Pancreas (tissue), 10 donors: ENCODE measurements at places on chromosomes 16 and 17.
A peak's percentile ranks its signal among the peaks of the same experiment; 100 is the strongest.

DNA sequence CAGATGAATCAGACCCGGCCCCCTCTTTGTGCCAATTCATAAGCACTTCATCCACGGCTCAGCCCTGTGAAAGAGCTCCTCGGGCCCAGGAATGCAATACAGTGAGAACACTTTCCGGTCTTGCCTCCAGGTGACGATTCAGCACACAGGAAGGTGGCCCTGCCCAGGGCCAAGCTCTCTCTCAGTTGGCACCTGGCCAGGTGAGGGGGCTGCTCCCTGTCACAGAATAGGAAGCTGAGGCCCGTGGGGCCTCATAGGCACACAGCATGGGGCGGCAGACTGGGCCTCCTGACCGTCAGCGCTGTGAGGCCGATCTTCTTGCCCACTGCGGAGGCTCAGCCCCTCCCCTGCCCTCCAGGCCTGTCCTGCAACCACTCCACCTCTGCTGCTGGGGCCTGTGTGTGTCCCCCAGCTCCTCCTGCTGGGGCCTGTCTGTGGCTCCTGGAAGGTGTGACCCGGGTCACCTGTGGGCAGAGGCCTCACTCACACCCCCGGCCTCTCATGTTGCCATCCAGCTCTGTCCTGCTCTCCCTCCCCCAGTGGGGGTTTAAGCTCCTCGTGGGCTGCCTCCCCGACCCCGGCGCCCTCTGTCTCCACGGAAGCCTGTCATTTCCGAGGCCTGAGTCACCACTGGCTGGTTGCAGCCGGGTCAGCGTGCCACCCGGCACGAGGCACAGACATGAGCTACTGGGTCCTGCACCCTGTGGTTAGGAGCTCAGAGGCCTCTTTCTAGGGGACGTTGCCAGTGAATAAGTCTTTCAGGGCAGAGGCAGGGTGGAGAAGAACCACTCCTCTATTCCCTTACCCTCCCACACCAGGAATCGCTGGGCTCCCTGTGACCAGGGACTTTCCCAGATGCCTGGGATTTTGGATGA, 114.4 kb downstream of the SEC14L1 start:
- H3K36me3 ChIP-seq, result no peaks in the 10 kb centered on the region
- H3K27ac ChIP-seq, result peak overlapping the region; percentile 76
- no peak for DNase-seq
- H3K4me1 ChIP-seq, result no peaks in the 10 kb centered on the region
- H3K4me3 ChIP-seq, result no peak overlapping the region

DNA sequence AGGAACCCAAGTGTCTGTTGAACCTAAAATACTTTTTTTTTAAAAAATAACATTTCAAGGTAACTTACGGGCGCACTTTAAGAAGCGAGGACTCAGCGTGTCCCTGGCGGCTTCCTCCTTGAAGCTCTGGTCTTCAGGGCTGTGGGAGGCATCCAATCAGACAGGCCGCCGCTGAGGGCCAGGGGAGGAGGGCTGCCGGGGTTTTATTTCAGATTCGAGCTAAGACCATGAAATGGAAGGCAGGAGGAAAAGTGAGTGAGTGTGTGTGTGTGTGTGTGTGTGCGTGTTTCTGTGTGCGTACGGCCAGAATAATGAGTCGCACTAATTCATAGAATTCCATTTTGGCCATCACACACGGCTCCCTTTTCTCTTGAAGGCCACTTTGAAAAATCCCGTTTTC, 41.1 kb downstream of the C16orf78 start:
- no peaks in the 10 kb centered on the region for H3K4me1 ChIP-seq
- no peak overlapping the region for H3K27ac ChIP-seq
- H3K36me3 ChIP-seq, result no peaks in the 10 kb centered on the region

DNA sequence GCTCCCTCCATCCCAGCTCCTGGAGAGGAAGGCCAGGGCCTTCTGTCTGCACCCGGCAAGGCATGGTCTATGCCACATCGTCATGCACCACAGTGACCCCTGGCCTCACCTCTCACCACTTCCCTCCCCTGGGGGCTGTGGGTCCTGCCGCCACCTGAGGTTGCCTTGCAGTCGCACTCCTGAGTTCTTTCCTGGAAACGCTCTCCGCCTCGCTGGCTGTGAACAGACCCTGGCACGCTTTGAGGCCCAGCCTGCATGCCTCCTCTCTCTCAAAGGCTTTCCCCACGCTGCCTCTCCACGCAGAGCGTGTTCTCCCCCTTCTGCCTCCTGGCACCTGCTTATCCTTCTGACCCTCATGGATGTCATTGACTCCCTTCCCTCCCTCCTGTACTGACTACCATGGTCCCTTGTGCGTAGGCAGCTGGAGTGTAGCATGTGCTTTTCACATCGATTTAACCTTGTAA, 45.4 kb downstream of the SEC14L1 start:
- H3K4me3 ChIP-seq, result no peak overlapping the region
- H3K27ac ChIP-seq, result no peak overlapping the region
- H3K4me1 ChIP-seq, result peaks cover 6% of the 10 kb centered on the region
- DNase-seq, result no peak
- peaks cover 2% of the 10 kb centered on the region for H3K36me3 ChIP-seq

DNA sequence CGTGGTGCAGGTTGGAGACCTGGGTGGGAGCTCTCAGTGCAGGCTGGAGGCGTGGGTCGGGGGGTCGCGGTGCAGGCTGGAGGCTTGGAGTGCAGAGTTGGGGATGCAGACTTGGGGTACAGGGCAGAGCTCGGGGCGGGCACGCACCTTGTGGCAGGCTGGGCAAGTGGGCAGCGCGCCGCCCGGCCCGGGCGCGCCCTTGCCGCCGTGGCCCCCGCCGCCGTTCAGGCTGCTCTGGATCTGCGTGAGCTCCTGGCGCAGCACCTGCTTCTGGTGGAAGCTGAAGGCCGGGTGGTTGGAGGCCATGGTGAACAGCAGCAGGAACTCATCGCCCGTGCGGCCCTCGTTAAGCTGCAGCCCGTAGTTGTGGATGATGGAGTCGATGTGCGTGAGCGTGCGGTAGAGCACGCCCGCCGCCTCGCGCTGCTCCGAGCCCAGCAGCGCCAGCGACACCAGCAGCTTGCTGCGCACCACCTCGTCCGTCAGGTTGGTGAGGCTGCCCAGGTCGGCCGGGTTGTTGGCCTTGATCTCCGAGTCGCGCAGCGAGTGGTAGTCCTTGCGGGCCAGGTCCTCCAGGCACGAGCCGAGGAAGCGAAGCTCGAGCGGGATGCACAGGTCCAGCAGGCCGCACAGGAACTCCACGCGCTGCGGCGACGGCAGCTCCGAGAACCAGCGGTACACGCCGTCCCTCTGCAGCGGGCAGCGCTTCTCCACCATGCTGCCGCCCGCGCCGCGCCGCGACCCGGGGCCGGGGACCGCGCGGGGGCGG, 1.1 kb downstream of the ZCCHC14 start:
- H3K27me3 ChIP-seq, result no peaks in the 10 kb centered on the region
- H3K4me1 ChIP-seq, result peaks cover 25% of the 10 kb centered on the region
- H3K36me3 ChIP-seq, result no peaks in the 10 kb centered on the region
- H3K4me3 ChIP-seq, result peak overlapping the region; percentile 59

- H3K27ac ChIP-seq, result no peak overlapping the region
- no peaks in the 10 kb centered on the region for H3K27me3 ChIP-seq
- no peaks in the 10 kb centered on the region for H3K4me1 ChIP-seq
- H3K4me3 ChIP-seq, result no peak overlapping the region
- no peaks in the 10 kb centered on the region for H3K36me3 ChIP-seq
Observed at GRCh38 chr16:87264634-87265033, 52.6 kb downstream of the C16orf95 start.

DNA sequence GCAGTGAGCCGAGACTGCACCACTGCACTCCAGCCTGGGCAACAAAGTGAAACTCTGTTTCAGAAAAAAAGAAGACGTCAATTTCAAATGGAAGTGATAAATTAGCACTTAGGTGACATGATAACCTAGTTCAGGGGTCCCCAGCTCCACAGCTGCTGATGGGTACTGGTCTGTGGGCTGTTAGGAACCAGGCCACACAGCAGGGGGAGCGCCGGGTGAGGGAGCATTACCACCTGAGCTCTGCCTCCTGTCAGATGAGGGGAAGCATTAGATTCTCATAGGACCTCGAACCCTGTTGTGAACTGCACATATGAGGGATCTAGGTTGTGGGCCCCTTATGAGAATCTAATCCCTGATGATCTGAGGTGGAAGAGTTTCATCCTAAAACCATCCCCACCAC, 253.0 kb downstream of the FOXL1 start:
- H3K27ac ChIP-seq, result no peak overlapping the region
- H3K4me1 ChIP-seq, result no peaks in the 10 kb centered on the region
- no peak overlapping the region for H3K4me3 ChIP-seq
- H3K27me3 ChIP-seq, result no peaks in the 10 kb centered on the region

- no peak for DNase-seq
- no peaks in the 10 kb centered on the region for H3K36me3 ChIP-seq
- H3K4me1 ChIP-seq, result no peaks in the 10 kb centered on the region
- H3K4me3 ChIP-seq, result no peak overlapping the region
Observed at GRCh38 chr17:37527249-37527851, 37.7 kb downstream of the DUSP14 start.

DNA sequence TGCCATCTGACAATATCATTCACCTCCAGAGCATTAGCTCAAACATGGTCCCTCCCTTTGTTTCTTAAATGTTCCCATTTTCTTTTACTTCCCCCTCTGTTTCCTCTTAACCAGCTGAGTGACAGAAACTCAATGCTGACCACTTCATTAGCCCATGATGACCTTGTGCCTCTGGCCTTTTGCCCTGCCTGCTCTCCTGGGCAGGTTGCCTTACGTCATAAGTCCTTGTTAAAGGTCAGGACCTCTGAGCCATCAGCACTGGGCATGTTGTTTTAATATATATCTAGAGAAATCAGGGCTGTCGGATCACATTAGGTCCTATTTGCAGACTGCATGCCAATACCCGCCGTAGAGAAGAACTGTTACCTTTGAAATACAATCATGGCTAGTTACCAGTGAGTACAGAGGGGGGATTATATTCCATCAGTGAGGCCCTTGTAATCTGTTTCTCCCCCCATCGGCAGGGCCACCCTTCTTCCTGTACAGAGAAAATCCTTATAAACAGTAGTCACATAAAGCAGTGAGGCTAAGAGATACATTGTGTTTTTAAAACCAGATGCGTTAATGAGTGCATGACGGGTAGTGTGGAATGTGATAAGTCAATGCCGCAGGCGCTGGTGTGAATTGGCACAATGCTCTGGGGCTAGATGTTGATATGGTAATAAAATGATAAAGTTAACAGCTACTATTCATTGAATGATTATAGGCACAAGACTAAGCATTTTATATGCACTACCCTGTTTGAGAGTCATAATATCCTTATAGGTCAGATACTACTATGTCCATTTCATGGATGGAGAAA, 94.3 kb upstream of the ZFHX3 start:
- no peak overlapping the region for H3K27ac ChIP-seq
- H3K4me3 ChIP-seq, result no peak overlapping the region
- DNase-seq, result no peak

- H3K27ac ChIP-seq, result peak overlapping the region; percentile 23
- no peaks in the 10 kb centered on the region for H3K36me3 ChIP-seq
- no peak overlapping the region for H3K4me3 ChIP-seq
- no peaks in the 10 kb centered on the region for H3K27me3 ChIP-seq
Observed at GRCh38 chr16:74923766-74924460, 61.0 kb downstream of the WDR59 start.

DNA sequence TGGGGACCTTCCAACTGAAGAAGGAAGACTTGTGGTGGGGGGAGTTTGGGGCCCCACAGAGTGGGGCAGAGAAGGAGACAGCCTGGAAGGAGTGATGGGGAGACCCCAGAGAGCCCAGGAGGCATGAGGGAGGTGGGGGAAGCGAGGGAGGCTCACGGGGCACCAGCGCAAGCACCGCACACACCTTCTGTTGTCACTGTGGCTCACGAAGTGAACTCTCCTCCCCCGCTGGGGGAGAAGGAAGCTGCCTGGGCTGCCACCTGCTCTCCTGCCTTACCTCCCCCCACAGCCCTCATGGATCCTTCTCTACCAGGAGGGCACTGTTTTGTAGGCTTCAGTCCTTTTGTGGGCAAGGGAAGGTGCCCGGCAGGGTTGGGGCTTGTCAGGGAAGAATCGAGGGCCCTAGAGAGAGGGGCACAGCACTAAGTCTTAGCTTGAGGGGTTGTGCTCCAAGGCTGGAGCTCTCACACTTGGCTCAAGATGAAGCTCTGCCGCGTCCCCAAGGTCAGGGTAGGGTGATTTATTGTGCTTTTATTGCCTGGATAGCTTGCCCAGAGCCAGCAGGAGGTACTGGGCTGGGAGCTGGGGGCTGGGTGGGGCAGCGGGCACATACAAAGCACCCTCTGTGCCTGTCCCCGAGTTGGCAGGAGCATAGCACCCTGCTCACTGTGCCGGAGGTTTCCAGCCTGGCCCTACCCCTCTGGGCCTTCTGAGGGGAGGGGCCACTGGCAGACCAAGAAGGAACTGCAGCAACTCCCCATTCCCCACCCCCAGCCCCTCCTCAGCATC, 4.6 kb upstream of the STARD3 start:
- peak overlapping the region; percentile 74 for H3K27ac ChIP-seq
- peak; percentile 78 for DNase-seq
- peaks cover 4% of the 10 kb centered on the region for H3K4me1 ChIP-seq
- no peak overlapping the region for H3K4me3 ChIP-seq
- H3K36me3 ChIP-seq, result no peaks in the 10 kb centered on the region
- H3K27me3 ChIP-seq, result no peaks in the 10 kb centered on the region

DNA sequence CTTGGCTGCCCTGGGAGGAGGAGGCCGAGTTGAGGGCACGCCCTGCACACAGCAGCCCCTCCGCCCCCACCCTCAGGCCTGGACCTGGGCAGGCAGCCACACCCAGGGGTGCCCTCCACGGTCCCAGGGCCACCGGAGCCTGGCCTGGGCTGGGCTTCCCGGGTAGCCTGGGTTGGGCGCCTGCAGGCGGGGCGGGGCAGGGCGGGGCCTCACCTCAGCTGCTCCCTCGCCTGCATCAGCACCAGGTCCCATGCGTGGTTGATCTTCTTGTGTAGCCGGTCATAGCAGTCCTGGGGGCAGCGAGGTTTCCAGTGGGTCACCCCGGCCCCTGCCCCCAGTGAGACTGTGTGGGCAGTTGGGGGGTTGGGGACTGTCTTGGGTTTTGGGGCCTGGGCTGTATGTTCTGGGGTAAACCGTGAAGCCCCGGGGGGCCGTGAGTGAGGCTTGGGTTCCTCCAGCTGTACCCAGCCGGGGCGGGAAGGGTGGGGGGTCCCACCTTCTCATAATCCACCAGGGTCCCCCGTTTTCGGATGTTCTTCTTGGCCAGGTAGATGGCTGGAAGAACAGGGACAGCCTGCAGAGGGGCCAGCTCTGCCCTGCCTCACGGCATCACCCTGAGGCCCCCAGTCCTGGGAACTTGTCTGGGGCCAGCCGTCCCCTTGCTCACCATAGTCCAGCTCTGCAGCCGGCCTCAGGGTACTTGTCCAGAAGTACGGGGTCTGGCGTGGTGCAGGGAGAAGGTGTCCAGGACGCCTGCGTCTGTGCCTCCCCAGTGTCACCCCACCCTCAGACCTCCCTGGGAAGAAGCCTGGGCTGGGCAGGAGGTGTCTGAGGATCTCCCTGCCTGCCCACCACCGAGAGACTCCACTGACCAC, 2.0 kb downstream of the RGS11 start:
- H3K4me1 ChIP-seq, result peaks cover 13% of the 10 kb centered on the region
- no peaks in the 10 kb centered on the region for H3K27me3 ChIP-seq
- H3K4me3 ChIP-seq, result no peak overlapping the region
- DNase-seq, result peak; percentile 79
- no peak overlapping the region for H3K27ac ChIP-seq

- H3K27ac ChIP-seq, result no peak overlapping the region
- no peaks in the 10 kb centered on the region for H3K27me3 ChIP-seq
- H3K4me3 ChIP-seq, result no peak overlapping the region
- no peak for DNase-seq
- no peaks in the 10 kb centered on the region for H3K36me3 ChIP-seq
Observed at GRCh38 chr16:77917971-77918370, 104.4 kb upstream of the CLEC3A start.
